ENCODE measurements at places on chromosomes 4 and X. TPM values are rescaled to one million over a fixed set of nuclear protein-coding genes. Genes with fewer than 3 reads are reported as not detected.

DNA sequence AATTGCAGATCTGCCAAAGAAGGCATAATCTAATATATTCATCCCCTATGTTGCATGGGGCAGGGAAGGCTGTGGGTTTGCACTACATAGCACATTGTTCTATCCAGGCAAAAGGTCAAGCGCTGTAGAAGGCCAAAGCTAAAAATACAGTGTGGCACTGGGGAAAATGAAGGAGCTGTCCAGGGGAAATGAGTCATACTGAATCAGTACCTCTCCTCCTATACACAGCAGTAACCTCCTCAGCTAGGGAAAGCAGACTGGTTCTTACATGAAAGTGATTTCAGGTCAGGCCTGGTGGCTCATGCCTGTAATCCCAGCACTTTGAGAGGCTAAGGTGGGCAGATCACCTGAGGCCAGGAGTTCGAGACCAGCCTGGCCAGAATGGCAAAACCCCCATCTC lies 31.0 kb upstream of the SLC25A4 start:
- DNase-seq = peak; percentile 97

DNA sequence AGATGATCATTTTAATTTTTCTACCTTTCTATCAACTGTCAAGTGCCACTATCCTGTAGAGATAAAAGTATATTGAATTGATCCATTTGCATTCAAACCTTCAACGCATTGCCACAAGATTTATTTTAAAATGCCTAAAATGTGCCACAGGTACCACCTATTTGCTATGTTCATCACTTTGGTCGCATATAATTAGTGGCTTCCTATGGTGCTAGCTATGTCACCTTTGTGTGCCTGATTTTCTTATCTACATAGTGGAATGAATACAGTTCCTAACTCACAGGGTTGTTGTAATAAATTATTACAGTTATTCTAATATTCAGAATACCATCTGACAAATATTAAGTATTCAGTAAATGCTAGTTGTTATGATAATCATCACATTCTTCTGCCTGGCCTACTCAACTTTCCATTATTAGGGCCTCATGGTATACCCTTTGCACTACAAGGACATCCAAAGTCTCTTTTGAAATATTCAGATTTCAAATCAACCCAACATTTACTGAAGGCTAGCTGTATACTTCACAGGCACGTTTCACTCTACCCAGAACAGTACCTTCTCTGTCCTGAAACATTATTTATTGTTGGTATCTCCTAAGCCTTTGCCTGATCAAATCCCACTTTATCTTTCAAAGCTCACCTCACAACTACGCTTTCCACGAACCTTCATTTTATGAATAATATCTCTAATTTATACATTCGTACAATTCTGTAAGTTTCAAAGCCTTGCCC lies 62.4 kb downstream of the ANXA10 start:
- DNase-seq = no peak

DNA sequence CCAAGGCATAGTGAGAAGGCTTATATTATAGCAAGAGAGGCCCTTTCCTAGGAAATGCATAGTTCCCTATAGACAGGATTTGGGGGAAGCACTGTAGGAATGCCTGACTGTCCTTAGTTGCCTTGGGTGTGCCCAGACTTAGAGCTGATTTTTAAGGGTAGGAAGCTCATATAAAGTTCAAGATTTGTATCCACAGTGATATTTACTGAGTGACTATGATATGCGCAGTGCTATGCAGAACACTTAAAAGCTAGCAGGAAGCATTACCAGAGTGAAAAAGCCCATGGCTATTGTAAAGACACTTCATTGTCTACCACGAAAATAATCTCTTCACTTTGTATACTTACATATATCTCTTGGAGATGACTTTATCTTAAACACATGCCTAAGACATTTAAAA lies 50.1 kb upstream of the IL13RA1 start:
- DNase-seq = no peak

GRCh38 chr4:91025241-91026148 lies 898.3 kb downstream of the CCSER1 start:
- DNase-seq = no peak

Gene OTUD4
- 11.5 TPM for total RNA-seq

Gene PHEX
- total RNA-seq = 0.32 TPM

Data from SK-MEL-5 (cell line).